Effector memory CD4-positive, alpha-beta T cell (primary cell): ENCODE measurements at places on chromosomes 3 and 15.

DNA sequence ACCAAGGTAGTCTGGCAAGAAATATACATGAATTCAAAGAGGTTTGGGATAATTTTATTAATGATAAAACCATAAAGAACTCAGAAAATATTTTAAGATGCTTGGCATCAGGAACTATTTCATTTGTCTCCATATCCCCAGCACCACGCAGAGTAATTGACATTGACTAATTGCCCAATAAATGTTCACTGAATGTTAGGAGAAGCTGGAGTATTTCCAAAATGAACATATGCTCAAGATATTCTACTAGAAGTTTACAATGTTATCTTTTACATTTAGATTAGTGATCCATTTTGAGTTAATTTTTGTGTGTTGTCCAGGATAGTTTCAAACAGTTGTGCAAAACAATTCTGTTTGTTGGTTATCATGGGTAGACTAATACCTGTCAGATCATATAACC, 298.8 kb upstream of the CTDSPL start:
- DNase-seq: no peak

- no peak for DNase-seq
Observed at GRCh38 chr3:195005251-195005620, 265.7 kb downstream of the XXYLT1 start.

- DNase-seq: no peak
Observed at GRCh38 chr15:100020189-100020588, 287.0 kb upstream of the LYSMD4 start.

DNA sequence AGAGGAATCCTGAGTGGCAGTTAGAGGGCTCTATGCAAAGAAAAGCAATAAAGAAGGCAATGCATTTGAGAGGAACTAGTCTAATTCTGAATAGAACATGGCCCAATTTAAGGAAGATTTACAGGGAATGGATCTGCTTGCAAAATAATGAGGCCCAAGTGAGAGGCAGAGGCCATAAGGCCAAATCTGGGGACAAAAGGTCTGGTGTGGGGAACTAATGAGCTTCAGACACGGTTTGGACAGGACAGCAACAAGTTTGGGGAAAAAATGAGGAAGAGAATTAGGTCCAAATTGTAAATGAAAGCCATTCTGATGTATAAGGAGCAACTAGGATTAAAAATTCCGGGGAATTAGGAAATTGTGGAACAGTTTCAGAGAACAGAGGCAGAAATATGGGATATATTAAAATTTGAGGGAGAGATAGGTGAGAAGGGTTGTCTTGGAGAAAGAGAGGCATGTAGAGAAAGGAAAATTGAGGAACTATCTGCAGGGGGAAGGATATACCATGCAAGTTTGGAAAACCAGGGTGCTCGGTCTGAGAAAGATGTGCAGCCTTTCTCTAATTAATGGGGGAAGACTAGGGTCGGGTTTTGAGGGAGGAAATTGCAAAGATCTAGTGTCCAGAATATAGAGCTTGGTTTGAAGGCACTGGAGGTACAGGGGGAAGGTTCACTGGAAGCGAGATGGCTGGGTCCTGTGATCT, 73.8 kb downstream of the RBPMS2 start:
- no peak for DNase-seq

- no peak for DNase-seq
Observed at GRCh38 chr3:145471976-145472375, 689.0 kb downstream of the PLOD2 start.

- no peak for DNase-seq
Observed at GRCh38 chr3:141129541-141130011, 78.4 kb downstream of the SPSB4 start.
